ENCODE measurements at places on chromosomes 12 and 14. TPM values are rescaled to one million over a fixed set of nuclear protein-coding genes. Genes with fewer than 3 reads are reported as not detected.

TMPRSS12 gene
- total RNA-seq: not detected

DPPA3 gene
- total RNA-seq: not detected

GPR84 gene
- not detected for total RNA-seq

KCNA1 gene
- not detected for total RNA-seq

PRH2 gene
- total RNA-seq: not detected

ST8SIA1 gene
- 2.1 TPM for total RNA-seq

AKAP5 gene
- 0.19 TPM for total RNA-seq

CLEC6A gene
- not detected for total RNA-seq

PLA2G1B gene
- not detected for total RNA-seq

DCD gene
- total RNA-seq: not detected

All from left ventricle myocardium inferior (tissue), 1 donor.